ENCODE measurements at places on chromosomes 16 and 17.
A peak's percentile ranks its signal among the peaks of the same experiment; 100 is the strongest.

GRCh38 chr17:36816214-36816906 lies 120.9 kb upstream of the LHX1 start:
- no peak overlapping the region for H3K4me3 ChIP-seq
- peaks cover 73% of the 10 kb centered on the region for H3K27me3 ChIP-seq
- no peak for DNase-seq
- H3K4me1 ChIP-seq: peaks cover 13% of the 10 kb centered on the region
- no peaks in the 10 kb centered on the region for H3K36me3 ChIP-seq
- H3K27ac ChIP-seq: no peak overlapping the region

DNA sequence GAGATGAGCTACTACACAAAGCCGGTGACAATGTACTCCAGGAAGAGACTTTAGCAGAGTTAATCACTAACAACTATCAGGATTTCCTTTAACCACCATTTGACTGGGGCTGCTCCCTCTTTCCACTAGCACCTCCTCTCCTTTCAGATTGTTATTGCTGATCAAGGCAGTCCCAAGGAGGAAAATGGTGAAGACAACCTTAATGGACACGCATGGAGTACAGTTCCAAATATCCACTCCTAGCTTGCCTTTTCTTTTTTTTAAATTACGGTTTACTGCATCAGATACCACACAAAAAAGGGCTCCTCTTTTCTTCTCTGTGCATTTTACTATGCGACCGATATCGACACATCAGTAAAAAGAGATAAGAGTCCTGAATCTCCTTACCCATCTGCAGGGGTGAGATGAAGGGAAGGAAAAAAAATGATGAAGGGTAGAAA lies 30.9 kb downstream of the FAM222B start:
- peak overlapping the region; percentile 93 for H3K27ac ChIP-seq
- DNase-seq: no peak
- H3K36me3 ChIP-seq: peaks cover 5% of the 10 kb centered on the region
- peaks cover 29% of the 10 kb centered on the region for H3K4me1 ChIP-seq

DNA sequence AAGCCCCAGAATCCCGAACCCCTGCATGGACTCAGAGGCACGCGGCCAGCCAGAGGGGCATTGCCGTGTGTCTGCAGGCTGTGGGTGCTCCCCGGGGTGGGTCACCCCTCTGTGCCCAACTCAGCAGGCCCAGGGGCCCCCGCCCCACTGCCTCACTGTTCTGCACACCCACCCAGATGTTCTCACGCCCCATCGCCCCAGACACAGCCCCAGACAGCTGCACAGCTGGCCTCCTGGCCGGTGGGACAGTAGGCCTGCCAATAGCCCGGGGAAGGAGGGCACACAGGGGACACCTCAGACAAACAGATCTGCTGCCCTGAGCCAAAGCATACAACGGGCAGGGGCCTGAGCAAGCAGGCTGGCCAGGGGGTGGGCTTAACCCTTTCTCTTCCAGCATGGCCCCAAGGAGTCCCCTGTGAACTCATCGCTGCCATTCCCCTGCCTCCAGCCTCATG lies 27.6 kb upstream of the NXPH3 start:
- no peak overlapping the region for H3K27ac ChIP-seq
- peaks cover 14% of the 10 kb centered on the region for H3K4me1 ChIP-seq
- no peak overlapping the region for H3K4me3 ChIP-seq
- H3K36me3 ChIP-seq: no peaks in the 10 kb centered on the region

- no peak overlapping the region for H3K4me3 ChIP-seq
- H3K27me3 ChIP-seq: no peaks in the 10 kb centered on the region
- H3K4me1 ChIP-seq: no peaks in the 10 kb centered on the region
- no peak for DNase-seq
These were observed 10.8 kb downstream of the FASN start for GRCh38 chr17:82086941-82087906.

DNA sequence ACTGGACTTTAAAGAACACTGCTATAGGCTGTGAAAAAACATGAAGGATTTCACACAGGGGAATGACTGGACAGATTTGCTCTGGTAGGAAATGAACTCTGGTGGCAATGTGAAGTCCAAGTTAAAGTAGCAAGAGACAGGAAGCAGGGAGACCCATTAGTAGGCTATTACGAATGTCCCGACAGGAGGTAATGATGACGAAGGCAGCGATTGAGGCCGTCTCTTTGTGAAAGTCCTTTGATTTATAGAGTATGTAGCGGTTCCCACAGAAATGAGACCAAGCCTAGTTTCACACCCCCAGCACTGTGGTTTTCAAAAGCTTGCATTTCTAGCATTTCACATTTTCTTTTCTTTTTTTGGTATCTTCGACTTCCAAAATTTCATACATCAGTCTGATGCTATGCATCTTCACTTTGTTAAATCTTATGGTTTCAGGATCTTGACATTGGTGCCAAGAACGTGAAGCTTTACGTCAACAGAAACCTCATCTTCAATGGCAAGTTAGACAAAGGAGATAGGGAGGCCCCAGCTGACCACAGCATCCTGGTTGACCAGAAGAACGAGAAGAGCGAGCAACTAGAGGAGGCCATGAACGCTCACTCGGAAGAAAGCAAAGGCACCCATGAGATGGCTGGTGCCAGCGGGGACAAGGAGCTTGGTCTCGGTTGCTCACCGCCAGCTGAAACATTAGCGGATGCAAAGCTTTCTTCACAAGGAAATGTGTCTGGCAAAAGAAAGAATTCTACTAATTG lies 189.8 kb downstream of the KATNIP start:
- H3K4me1 ChIP-seq: peaks cover 24% of the 10 kb centered on the region
- no peak overlapping the region for H3K4me3 ChIP-seq
- peak overlapping the region; percentile 19 for H3K27ac ChIP-seq
- H3K36me3 ChIP-seq: peaks cover 41% of the 10 kb centered on the region
- no peaks in the 10 kb centered on the region for H3K27me3 ChIP-seq

DNA sequence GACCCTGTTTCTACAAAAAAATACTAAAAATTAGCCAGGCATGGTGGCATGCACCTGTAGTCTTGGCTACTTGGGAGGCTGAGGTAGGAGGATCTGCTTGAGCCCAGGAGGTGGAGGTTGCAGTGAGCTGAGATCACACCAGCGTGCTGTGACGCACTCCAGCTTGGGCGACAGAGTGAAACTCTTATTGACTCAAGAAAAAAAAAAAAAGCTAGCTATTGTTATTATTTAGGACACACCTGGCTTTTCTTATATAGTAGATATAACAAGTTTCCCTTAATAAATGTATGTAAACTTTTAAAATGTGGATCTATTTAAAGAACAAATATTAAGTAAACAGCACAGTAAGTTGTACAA lies 1.8 kb downstream of the RABEP2 start:
- H3K4me3 ChIP-seq: peak overlapping the region; percentile 99
- H3K27ac ChIP-seq: peak overlapping the region; percentile 99
- H3K36me3 ChIP-seq: peaks cover 12% of the 10 kb centered on the region
- peaks cover 16% of the 10 kb centered on the region for H3K4me1 ChIP-seq
- DNase-seq: no peak

- H3K4me3 ChIP-seq: no peak overlapping the region
- H3K27ac ChIP-seq: no peak overlapping the region
- peaks cover 8% of the 10 kb centered on the region for H3K4me1 ChIP-seq
- peaks cover 9% of the 10 kb centered on the region for H3K27me3 ChIP-seq
- DNase-seq: no peak
These were observed 3.0 kb upstream of the RCVRN start for GRCh38 chr17:9907883-9908648.

GRCh38 chr16:28019218-28019617 lies 44.3 kb downstream of the GSG1L start:
- no peak for DNase-seq
- no peaks in the 10 kb centered on the region for H3K4me1 ChIP-seq
- H3K4me3 ChIP-seq: no peak overlapping the region
- no peak overlapping the region for H3K27ac ChIP-seq

DNA sequence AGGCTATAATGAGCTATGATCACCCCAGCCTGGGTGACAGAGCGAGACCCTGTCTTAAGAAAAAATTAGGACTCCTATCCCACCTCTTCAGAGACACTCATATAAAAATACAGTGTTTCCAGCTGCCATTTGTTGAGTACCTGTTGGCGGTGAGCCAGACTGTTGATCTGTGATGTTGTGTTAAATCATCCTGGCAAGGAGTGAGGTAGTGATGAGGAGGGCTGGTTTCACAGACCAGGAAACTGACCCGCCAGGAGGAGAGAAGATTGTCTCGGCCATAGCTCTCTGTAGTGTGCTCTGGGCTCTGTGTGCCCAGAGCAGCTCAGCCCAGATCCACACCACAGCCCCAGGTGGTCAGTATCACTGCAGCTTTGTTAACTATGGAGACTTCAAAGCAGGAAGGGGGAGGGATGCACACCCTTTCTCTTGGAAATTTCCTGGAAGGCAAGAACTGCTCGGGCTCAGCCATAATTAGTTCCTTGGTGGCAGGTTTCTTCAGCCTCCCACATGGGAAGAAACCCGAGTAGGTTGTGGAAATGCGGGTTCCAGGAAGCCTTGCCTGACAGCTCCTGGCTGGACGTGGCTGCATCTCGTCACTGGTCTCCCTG lies 343.0 kb downstream of the SNX29 start:
- DNase-seq: no peak
- no peak overlapping the region for H3K4me3 ChIP-seq
- no peak overlapping the region for H3K27ac ChIP-seq

DNA sequence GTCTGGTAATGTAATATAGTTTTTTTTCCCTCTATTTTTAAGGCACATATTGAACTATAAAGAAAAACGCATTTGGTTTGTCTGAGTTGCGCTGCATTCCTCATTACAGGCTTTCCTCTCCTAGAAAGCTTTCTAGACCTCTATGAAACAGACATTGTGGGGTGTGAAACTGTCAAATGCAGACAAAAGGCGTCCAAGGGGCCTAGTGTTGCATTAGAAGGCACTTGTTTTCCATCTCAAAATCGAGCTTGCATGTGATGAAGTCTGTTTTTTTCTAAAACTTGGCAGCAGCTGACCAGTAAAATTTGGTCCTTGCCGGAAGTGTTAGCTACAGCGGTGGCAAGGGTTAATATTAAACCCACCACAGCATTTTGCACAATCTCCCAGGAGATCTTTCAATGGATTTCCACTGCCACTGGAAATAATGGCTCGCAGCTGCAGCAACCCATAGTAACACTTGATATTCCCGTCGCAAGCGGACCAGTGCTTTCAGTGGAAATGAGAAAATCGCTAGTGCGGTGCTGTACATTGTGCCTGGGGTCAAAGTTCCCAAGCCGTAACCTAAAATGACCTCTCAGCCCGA lies 602.6 kb downstream of the KCNJ2 start:
- H3K36me3 ChIP-seq: no peaks in the 10 kb centered on the region
- no peak overlapping the region for H3K27ac ChIP-seq
- H3K4me3 ChIP-seq: peak overlapping the region; percentile 31
- peaks cover 23% of the 10 kb centered on the region for H3K4me1 ChIP-seq
- DNase-seq: no peak
- H3K27me3 ChIP-seq: no peaks in the 10 kb centered on the region

DNA sequence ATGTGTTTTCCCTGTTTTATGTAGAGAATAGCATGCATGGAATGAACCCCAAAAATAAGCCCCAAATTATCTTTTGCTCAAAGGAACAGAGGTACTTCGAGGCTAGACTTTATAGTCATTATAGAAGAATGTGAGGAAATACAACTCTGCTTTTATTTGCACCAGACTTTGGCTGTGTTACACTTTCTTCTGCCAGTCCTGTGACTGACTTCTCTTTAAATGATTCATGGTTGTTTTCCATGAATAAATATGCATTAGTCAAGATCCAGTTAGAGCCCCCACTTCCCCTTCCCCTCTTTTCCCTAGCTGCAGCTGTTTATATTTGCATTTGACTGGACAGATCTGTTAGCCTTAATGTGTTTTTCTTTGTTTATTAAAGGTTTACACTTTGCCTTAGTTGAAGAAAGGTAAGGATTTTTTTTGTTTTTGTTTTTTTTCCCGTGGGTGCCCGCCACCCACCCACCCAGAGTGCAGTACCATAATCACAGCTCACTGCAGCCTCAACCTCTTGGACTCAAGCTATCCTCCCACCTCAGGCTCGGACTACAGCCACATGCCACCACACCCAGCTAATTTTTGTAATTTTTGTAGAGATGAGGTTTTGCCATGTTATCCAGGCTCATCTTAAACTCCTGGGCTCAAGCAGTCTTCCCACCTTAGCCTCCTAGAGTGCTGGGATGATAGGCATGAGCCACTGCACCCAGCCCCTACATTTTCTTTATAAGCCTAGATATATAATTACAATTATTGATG lies 152.6 kb downstream of the CYB561 start:
- H3K27me3 ChIP-seq: no peaks in the 10 kb centered on the region
- no peak overlapping the region for H3K4me3 ChIP-seq
- no peak overlapping the region for H3K27ac ChIP-seq
- DNase-seq: no peak
- peaks cover 5% of the 10 kb centered on the region for H3K4me1 ChIP-seq
- peaks cover 23% of the 10 kb centered on the region for H3K36me3 ChIP-seq

GRCh38 chr17:37060094-37060493 lies 111.3 kb downstream of the AATF start:
- H3K27me3 ChIP-seq: peaks cover 7% of the 10 kb centered on the region
- DNase-seq: no peak
- peaks cover 10% of the 10 kb centered on the region for H3K36me3 ChIP-seq
- H3K4me1 ChIP-seq: peaks cover 17% of the 10 kb centered on the region
